ENCODE measurements at places on chromosomes 3 and 15.

- DNase-seq, result no peak
These were observed 21.4 kb downstream of the ARHGEF26 start for GRCh38 chr3:154142608-154143007.

DNA sequence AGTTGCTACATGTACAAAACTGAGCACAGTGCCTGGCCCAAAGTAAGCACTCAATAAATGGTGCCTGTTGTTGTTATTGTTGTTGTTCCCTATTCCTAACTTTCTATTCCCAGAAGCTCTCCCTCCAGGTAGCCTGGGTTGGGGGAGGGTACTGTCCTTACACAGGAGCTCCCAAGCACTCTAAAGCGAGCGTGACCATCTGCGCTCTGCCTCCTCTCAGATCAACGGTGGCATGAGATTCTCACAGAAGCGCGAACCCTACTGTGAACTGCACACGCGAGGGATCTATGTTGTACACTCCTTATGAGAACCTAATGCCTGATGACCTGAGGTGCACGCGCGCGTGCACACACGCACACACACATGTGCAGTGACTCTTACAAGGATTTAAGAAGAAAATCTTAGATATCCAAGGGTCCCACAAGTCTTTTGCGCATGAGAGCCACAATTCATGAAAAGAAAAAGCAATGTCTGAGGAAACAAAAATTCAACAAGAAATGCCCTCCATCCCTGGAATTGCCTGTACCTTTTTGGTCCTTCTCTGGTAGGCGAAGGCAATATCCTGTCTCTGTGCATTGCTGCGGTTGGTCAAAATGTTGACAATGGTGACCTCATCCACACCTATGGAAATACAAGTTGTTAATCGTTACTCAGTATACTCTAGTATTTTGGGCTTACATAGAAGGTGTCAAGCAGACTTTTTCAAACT, 33.7 kb downstream of the ANXA2 start:
- no peak for DNase-seq

- DNase-seq, result peak; percentile 74
These were observed 10.7 kb upstream of the HACD2 start for GRCh38 chr3:123595396-123596180.

- no peak for DNase-seq
These were observed 115.5 kb upstream of the C2CD4B start for GRCh38 chr15:62280625-62281024.

GRCh38 chr15:52790941-52791751, 1.0 kb upstream of the ONECUT1 start:
- DNase-seq, result no peak

DNA sequence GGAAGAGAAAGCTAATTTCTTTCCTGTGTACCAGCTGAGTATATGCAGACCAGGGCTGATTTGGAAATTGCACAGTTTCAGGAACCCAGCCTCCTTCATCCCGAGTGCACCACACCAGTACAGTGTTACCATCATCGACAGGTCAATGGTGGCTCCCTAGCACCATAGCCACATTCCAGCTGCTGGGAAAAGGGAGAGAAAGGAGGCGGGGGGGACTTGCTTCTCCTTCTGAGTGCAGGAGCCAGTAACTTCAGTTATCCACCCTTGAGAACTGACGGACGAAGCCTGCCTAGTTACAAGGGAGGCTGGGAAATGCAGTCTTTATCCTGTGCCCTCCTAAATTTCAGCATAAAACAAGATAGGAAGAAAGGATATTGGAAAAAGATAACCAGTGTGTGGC, 129.7 kb upstream of the PRICKLE2 start:
- DNase-seq, result no peak

DNA sequence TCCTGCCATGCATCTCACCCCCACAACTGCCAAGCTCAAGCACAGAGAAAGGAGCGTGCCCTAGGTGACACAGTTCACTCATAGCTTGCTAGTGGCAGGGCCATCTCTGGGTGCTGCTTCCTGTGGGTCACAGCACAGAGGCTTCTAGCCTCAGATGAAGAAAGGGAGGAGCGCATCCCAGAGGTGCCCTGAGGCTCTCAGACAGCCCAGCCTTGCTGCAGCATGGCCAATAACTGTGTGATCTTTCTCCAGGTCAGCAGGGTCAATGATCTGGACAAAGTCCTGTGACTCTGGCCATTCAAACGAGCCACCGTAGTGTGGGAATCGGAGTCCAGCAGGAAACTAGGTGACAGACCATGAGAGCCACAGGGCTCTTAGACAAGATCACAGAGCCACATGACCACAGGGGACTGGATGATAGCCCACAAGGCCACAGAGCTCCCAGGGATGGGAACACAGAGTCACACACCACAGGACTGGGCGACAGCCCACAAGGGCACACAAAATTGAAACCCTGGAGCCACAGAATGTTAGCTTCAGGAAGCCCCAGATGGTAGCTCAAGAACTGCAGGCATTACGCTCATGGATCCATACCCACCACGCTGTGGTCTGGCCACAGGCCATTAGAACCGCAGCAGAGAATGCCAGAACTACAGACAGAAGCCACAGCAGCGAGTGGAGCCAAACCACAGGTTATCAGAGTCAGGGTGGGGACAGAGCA, 25.9 kb upstream of the GRIP2 start:
- DNase-seq, result no peak

- DNase-seq, result no peak
These were observed 286.9 kb upstream of the PLSCR5 start for GRCh38 chr3:146892041-146892440.

DNA sequence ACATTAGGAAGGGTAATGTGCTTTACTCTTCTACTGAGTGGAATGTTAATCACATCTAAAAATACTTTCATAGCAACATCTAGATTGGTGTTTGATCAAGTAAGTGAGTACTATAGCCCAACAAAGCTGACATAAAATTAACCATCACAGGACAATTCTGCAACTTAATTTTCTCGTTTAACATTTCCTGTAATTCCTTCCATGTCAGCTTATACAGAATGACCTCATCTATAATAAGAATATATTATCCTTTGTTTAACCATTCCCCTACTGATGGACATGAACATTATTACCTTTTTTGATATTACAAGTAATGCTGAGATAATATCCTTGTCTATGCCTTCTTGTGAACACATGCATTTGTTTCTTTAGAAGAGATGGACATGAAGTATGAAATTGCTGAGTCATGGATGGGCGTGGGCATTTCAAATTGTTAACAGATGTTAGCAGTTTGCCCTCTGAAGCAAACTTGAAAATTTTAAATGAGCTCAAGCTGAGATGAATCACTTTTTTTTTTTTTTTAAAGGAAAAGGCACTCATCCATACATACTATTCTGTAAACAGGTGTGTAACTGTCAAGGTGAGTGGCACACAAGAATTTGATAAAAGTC, 85.1 kb downstream of the OXNAD1 start:
- peak; percentile 11 for DNase-seq

DNA sequence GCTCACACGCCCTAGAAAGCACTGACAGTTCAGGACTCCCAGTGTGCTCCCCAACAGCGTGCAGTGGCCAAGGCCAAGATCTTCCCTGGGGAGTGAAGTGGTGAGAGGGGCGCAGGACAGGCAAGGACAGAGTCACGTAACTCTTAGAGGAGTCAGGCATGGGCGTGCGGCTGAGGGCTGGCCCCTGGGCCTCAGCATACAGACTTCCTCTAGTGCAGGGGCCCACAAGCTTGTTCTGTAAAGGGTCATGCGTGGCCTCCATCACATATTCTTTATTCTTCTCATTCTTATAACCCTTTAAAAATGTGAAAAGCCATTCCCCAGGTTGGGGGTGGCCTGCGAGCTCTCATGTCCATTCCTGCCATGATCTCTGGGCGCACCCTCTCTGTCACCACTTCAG, 25.2 kb downstream of the TMEM43 start:
- DNase-seq, result no peak

DNA sequence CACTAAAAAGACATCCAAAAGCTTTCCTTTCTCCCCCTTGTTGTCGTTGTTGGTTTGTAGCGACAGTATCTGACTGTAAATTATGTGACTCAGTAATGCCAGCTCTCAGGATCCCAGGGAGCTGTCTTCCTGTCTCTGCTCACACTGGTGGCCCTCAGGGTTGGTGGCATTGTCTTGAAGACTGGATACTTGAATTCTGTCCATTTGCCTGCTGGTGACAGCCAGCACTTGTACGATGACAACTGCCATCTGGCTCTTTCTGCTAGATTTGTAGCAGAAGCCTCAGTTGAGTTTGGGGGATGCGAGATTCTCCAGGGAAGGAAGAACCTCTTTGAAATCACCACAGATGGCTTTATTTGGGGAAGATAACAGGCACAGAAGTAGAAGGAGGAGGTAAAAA, 120.8 kb downstream of the ARPP21 start:
- no peak for DNase-seq

DNA sequence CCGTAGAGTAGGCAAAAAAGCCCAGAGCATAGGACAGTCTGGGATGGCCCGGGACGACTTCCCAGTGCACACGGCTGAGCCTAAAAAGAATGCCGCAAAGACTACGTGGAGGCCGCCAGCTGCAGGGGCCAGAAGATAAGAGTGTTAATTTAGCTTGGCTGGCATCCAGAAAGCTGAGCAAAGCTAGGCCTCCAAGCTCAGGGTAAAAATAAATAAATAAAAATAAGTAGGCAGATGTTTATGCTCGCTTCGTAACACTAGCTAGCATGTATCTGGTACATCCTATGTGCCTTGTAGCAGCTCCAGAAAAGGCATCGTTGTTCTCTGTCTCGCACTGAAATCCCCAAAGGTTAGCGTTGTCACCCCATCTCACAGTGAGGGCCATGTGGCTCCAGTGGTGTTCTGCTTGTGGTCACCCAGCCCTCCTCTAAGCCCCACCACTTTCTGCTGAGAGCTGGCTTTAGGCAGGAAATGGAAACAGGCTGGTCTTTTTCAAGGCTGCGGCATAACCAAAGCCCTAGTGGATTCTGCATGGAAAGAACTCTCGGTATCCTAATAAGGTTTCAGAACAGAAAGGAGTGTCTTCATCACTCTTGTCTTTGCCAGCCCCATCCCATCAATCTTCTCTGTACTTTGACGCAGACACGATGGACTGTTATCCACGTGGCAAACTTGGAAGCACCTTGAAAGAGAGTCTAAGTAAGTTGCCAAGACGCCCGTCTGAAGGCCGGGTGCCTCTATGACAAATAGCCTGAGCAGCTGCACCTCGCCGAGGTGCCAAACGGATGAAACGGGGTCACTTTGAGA, 58.1 kb upstream of the MEF2A start:
- peak; percentile 69 for DNase-seq

DNA sequence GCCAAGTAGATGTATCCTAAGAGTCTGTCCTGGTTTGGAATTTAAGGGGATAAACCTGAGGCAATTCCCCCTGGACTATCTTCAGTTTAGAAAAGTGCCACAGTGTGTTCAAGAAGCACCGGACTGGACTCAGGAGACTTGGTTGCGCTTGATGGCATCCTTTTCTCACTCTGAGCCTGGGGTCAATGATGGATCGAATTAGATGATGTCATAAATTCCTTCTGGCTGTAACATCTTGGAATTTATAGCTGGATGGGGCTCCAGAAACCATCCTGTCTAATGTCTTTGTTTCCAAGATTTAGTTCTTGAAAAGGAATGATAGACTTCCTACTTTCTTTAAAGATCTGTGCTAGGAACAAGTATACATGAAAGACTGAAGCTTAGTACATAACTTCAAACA, 280.6 kb downstream of the LPP start:
- DNase-seq, result no peak

- DNase-seq, result no peak
These were observed 217.5 kb downstream of the RAP2B start for GRCh38 chr3:153379516-153379915.

- DNase-seq, result no peak
These were observed 176.1 kb downstream of the KLF13 start for GRCh38 chr15:31502541-31503229.

DNA sequence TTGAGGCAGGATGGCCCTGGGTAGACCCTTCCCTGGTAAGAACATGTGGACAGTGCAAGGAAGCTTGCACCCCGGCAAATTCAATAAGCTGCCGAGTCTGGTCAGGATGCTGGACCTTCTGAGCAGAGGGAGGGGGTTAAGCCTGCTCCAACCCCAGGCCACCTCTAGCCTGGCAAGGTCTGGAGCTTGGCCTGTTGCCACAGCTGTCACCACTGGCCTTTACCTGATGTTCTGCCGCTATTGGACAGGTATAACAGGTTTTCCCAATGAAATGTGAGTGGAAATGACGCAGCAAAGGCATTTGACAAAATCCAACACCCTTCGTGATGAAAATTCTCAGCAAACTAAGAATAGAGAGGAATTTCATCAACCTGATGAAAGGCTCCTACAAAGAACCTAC, 699 bp upstream of the MESP1 start:
- DNase-seq, result no peak

DNA sequence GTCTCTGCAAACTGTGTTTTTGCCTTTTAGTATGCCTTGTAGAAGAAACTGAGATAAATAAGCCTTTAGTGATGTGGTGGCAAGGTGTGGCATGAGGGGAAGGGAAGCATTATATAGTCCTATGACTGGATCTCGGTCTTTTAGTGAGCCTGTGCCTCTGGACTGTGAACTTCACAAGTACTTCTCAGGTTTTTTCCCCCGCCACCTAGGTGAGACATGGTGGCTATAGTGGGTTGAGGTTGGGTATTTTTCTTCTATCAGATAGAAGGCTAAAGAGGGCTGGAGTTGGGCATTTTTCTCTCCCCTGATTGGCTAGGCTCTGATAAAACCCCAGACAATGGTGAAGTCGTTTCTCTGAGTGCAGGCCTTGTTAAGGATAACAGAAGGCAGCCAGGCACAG, 38.7 kb upstream of the ZFAND6 start:
- DNase-seq, result no peak

DNA sequence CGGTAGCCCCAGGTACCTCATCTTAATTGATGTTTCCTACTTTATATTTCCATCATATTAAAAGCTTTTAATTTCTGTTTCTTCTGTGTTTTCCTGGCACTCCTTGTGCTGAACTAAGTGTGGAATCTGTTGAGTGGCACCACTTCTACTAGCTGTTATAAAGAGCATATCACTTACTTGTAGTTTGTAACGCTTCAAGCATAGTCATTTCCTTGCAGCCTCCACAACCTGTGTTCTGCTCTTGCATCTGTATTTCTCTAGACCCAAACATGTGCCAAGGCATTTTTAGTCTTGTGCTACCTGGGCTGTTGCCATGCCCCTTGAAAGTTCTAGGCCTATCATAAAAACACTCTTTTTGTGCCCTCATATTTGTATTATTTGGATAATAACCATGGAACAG, 16.0 kb downstream of the ZNF654 start:
- no peak for DNase-seq
